ENCODE measurements at places on chromosomes 7 and 10. TPM values are rescaled to one million over a fixed set of nuclear protein-coding genes. Genes with fewer than 3 reads are reported as not detected.

DNAJC12 gene
- 0.20 TPM for total RNA-seq

CALHM2 gene
- total RNA-seq, result 43.6 TPM

LDB3 gene
- 1.3 TPM for total RNA-seq

SKIDA1 gene
- total RNA-seq, result 0.33 TPM

BCCIP gene
- 85.2 TPM for total RNA-seq

DNA sequence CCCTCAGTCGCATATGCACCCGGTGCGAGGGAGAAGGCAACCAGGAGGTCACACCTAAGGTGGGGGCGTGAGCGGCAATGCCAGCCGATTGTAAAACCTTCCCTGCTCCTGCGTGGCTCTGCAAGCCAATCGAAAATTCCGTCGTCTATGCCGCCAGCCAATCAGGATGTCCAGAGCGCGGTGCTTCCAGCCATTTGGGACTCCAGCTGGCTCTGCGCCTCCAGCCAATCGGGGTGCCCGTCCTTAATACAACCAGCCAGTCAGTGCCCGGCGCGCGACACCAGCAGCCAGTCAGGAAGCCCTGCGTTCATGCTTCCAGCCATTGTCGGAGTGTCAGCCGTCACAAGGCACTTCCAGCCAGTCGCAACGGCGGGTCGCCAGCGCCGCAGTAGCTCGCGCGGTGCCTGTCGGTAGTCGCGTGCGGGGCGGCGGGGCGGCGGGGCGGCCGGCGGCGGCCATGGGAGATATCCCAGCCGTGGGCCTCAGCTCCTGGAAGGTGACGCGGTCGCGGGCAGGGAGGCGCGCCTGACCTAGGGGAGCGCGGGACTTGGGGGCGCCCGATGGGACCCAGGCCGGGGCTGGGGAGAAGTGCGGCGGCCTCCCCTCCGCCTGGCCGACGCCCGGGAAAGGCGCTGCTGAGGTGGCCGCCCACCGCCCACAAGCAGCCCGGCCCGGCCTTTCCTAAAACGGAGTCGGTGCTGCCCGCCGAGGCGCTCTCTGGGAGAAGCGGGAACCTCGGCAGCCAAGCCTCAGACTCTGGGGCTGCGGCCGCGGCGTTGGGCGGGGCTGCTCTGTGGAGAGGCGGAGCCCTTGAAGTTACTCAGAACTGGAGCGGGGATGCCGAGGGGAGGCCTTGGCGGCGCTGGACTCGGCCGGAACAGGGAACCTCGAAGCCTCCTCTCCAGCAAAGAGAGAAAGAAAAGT is at the start of gene AKR1E2:
AKR1E2 (plus strand) TSS at position 340 of the 924 bp plus-strand sequence; CDS start at position 458, 118 bp downstream.
- DNase-seq, result peak; percentile 33

DNA sequence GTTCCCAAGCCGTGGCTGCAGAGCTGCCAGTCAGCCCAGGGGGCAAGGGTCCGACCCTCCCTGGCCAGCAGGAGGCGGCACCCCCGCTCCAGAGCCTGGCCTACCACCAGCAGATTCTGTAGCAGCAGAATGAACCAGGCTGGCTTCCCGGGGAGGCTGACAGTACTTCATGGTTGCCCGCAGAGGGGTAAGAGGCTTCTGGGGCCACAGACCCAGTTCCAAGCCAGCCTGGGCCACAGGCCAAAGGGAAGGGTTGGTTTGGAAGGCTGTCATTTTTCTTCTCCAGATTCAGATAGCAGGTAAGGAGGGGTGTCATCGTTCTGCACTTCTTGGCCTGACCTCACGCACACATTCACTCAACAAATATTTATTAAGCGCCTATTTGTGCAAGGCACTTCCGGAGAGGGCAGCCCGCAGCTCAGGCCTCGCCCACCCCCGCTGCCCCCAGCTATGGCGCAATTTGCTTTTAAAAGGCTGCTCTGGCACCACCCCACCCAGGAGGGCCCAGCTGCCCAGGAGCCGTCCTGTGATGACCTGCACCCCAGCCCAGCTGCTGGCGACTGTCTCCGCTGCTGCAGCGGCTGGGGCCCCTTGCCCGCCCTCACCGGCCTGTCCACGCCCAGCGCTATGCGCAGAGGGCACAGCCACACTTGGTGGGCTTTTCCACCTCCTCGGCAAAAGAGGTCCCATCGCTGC is 168.5 kb downstream of the LCOR start:
- no peak for DNase-seq

DNA sequence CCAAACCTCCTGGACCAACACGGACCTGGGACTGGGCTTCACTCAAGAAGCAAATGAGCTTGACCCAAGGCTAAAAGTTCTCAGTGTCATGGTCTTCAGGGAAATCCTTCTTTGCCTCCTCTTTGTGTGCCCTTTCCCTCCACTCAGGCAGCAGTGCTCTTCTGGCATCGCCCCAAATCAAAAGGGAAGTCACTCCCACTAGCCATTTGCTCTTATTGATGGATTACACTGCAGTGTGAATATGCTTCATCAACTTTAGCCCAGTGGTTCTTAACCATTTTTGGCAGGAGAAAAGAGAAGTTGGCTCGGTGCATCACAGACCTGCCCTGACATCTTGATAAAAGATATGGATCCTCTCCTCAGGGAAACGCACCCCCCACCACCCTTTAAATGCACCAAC is 19.2 kb upstream of the IKZF1 start:
- no peak for DNase-seq

GRCh38 chr10:104556831-104557230 is 84.3 kb upstream of the SORCS3 start:
- DNase-seq, result no peak

- no peak for DNase-seq
These were observed 31.5 kb upstream of the TAX1BP1 start for GRCh38 chr7:27708485-27708884.

GRCh38 chr10:123150986-123151736 is 3.0 kb upstream of the BUB3 start:
- no peak for DNase-seq

DNA sequence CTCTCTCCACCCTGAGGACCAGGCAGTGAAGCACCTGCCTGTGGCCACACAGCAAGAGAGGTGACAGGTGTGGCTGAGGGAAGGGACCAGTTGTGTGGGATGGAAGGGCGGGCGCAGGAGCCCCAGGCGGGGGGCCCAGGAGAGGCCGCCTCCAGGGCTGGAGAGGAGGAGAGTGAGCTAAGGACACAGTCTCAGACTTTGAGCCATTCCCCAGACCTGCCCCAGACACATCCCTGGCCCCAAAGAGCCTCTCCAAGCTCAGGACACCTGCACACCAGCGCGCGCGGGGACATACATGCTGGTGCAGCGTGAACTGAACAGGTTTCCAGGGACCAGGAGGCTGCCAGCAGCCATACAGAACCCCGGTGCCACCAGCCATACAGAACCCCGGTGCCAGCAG is 237.3 kb downstream of the MAD1L1 start:
- no peak for DNase-seq

DNA sequence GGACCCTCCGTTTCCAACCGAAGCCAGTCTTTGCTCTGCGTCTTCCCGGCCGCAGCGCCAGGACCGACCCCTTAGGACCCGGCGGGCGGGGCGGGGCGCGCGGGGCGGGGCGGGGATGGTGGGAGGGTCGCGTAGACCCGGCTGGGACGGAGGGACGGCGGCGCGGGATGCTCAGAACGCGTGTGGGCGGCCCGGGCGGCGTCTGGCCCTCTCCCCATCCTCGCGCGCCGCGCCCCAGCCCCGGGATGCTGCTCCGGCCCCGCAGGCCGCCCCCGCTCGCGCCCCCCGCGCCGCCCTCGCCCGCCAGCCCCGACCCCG is at the start of gene UTF1:
UTF1 (plus strand) TSS at position 174 of the 318 bp plus-strand sequence; CDS start at position 246, 72 bp downstream.
- no peak for DNase-seq

DNA sequence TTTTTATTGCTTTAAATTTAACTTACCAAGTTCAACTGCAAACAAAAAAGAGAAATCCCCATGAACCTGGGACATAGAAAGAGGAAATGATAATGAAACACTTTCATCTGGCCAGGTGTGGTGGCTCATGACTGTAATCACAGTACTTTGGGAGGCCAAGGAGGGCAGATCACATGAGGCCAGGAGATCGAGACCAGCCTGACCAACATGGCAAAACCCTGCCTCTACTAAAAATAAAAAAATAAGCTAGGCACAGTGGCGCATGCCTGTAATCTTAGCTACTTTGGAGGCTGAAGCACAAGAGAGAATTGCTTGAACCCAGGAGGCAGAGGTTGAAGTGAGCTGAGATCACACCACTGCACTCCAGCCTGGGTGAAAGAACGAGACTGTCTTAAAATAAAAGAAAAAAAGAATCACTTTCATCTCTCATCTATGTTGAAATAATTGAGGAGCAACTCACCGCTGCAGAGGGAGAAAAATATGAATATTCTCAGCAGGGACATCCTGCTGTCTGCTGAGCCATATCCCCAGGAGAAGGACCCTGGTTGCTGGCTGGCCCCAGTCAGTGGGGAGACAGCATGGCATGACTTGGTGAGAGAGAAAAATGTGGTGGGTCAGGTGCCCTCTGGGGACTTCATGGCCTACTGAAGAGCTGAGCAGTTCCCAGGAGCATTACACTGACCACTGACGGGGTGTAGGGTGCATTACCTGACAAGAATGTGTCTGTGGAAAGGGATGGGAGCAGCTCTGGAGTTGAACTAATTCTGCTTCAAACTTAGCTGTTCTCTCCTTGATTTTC is 22.8 kb upstream of the TARP start:
- DNase-seq, result no peak

- DNase-seq, result no peak
These were observed 31.2 kb downstream of the LRRC4 start for GRCh38 chr7:128000048-128000447.

DNA sequence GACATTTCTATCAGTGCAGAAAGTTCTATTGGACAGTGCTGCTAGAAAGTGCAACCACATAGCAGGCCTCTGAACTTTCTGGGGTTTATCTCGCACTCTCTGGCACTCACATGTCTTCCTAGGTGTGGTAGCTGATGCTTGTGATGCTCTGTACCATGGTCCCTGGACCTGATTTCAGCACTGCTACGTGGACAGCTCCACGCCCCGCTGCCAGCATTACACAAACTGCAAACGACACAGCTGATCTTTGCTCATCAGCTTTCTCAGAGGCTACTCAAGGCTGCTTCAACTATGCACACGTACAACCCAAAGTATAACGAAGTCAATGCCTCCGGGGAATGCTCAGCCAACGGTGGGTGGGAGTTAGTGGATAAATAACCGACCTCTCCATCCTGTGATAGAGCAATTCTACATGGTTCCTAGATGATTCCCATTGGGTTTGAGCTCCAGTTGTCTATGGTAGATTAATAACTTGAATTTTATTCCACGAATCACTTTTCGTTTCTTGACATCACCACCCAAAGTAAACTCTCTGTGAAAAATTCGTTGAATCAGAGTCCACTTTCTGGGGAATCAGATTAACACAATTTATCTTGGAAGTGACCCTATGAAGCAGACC is 302.5 kb downstream of the ACTR3B start:
- no peak for DNase-seq

DNA sequence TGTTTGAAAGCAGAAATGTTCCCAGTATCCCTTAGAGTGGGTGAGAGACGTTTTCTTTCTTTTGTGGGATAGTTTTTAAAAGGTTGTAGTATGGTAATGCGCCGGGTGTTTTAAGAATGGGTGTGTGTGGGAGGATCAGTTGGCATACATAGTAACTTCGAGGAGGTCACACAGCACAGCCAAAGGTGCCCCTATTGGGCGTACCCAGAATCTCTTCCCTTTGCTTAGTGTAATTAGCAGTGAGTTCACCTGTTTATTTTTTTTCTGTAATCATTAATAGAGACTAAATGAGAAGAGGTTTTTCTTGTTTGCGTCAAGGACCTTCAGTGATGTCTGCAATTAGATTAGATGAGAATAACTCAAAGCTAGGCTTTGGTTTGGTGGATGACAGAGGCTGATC is 1.5 kb downstream of the PLEKHA8 start:
- DNase-seq, result no peak

GRCh38 chr7:105799006-105799405 is 77.4 kb downstream of the ATXN7L1 start:
- no peak for DNase-seq

GRCh38 chr7:30778255-30779025 is 7.2 kb downstream of the MINDY4 start:
- peak; percentile 57 for DNase-seq

DNA sequence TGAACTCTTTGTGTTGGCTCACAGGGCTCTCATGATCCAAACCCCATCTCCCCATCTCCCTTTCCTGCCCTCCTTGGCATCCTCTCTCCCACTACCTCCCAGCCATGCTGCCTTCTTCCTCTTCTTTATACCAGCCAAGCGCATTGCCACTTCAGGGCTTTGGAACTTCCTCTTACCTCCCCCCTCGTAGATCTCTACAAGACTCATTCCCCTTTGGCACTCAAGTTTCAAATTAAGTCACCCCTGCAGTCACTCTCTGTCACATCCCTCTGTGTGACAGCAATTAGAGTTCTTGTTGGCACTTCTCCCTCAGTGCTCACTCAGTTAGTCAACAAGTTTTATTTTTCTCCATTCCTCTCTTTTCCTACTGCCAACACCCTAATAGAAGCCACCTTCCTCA is 20.8 kb upstream of the NRP1 start:
- DNase-seq, result no peak

DNA sequence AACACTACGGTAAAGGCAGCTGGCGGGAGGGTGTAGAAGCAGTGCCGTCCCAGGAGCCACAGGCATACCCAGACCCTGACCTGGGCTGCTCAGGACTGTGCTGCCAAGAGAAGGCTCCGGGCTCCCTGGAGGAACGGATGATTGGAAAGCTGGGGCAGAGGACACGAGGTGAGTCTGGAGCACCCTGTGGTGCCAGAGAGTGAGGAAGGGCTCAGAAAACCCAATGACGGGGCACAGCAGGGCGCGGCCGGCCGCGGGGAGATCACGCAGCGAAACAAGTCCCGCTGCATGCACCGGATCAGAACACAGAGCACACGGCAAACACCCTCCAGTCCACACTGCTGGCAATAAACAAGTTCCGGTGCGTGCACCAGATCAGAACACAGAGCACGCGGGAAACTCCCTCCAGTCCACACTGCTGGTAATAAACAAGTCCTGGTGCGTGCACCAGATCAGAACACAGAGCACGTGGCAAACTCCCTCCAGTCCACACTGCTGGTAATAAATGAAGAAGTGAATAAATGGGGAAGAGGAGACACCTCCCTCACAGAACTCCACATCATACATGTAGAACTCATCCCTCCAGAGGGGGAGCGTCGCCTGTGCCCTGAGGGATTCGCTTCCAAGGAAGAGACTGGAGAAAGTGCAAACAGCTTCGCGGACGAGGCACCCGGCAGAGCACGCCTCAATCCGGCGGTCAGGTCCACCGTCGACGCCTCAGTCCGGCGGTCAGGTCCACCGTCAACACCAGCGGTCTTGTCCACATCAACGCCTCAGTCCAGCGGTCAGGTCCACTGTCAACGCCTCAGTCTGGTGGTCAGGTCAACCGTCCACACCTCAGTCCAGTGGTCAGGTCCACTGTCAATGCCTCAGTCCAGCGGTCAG is 265.0 kb downstream of the MAD1L1 start:
- no peak for DNase-seq

- DNase-seq, result no peak
These were observed 122.8 kb downstream of the ZNF365 start for GRCh38 chr10:62496925-62497324.

GRCh38 chr7:12805957-12806356 is 118.5 kb downstream of the ARL4A start:
- DNase-seq, result no peak
